ENCODE measurements at places on chromosomes 13 and 19.

DNA sequence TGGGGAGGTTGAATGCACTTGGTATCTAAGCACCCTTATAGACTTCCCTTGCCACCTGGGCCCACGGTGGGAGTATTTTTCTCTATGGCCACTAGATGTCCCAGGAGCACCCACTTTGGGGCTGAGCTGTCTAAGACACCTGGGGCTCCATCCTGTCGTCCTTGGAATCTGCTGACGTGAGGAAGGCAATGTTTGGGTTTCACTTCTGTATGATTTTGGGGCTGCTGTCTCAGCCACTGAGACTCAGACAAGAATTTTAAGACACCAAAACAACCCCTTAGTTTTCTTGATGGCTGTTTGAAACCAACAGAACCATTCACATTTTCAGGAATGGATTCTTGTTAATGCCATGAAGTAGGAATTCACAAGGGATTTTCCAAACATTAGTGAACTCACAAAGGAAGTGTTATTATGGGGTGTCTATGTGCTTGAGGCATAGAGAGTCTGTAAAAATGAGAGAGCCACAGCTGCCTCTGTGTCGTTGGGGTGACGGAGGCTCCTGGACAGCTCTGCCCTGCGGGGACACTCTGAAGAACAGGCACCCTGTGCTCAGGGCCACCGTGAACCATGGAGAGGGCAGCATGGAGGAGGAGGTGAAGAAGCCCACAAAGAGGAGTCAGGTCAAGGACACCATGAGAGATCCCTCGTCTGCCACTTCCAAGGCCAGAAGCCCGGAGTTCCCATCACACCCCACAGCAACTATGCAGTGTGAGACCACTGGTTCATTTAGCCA, 106.8 kb upstream of the SPATA13 start:
- peak; percentile 81 for DNase-seq

DNA sequence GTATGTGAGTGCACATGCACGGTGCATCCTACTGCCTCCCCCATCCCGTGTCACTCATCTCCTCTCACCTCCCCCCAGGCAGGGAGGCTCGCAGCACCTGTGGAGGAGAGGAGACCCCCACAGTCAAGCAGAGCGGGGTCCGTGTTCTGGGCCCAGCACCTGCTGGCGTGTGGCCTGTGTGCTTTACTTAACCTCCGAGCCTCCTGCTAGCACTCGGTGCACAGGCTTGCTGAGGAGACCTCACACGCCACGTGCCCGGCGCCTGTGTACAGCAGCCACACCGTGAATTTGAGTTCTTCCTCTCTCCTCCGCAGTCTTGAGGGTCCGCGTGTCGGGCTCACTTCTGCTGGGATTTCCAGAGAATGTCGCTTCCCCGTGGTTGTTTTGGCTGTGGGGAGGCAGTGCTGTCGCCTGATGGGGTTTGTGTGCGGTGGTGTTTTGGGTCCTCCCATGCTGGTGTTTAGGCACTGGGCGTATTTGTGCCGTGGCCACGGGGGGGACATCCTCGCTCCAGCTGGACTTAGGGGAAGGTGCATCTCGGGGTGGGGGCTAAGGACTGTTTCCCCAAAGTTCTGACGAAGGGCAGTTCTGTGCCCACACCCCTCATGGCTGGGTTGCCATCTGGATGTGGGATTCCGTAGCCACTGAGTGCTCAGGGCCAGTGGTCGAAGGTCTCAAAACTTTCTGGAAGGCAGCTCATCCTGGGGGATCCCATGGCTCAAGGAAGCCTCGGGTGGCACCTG, 34.8 kb upstream of the TMEM255B start:
- DNase-seq, result no peak

- DNase-seq, result no peak
Measured at GRCh38 chr19:23222998-23223652, 27.1 kb downstream of the ZNF724 start.

DNA sequence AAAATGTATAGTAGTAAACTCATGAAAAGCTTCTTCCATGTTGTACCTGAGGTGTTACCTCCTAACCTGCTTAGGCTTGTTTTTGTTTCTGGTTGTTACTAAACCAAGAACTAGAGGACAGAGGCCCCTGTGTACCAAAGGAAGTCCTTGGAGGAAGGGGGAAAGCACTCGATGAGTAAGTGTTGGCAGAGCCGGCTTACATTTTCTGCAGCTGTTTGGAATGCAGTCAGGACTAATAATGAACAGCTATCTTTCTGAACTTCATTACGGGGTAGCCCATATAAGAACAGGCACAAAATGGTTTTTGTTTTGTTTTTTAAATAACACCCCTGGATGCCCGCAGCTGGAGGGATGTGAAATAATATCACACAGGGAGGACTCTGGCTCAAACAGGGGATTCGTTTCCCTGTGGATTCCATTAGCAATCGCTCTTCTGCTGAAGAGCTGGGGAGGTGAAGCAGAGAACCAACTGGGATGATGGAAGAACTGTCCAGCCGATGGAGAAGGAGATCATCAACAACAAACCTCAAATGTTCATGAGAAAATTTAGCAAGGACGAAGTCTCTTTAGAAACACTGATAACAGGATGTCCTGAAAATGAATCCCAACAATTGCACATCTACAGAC, 214.2 kb upstream of the MAB21L1 start:
- DNase-seq, result no peak

GRCh38 chr19:2683430-2684003, 19.0 kb downstream of the GNG7 start:
- DNase-seq, result no peak

- DNase-seq, result no peak
Measured at GRCh38 chr13:30446126-30446500, 19.6 kb downstream of the HMGB1 start.

- DNase-seq, result no peak
Measured at GRCh38 chr13:68064001-68064770, 834.0 kb upstream of the PCDH9 start.

GRCh38 chr13:79919091-79919490, 421.8 kb downstream of the SPRY2 start:
- DNase-seq, result no peak

- no peak for DNase-seq
Measured at GRCh38 chr19:31110336-31110735, 238.9 kb downstream of the TSHZ3 start.

- DNase-seq, result no peak
Measured at GRCh38 chr19:18991006-18991405, 42.3 kb downstream of the SUGP2 start.

DNA sequence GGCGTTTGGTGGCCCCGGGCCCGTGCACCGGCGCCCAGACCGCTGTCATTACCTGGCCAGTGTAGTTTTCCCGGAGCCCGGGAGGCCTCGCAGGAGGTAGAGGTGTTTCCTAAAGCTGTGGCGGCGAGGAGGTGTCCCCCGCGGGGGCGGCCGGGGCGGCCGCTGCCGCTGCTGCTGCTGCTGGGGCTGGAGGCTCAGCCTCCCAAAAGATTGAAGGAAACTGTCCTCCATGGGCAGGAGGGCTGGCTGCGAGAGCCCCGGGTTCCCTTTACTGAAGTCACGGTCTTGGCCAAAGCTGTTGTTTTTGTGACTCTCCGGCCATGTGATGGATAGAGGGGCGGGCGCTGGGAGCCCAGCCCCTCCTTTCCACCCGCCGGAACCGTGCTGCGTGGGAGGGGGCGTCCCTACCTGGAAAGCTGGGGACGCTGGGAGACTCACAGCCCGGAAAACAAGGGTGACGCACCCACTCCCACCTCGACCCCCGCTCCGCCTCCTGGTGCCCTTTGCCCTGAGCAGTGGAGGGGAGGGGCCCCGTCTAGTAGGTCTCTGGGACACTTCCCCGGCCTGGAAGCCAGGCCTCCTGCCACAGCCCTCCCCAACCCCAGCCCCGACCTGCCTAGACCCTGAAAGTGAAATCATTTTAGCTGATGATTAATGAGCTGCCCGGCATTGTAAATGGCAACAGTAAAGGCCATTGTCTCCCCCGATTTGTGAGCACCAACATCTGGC, at the start of gene N4BP2L1:
N4BP2L1 (minus strand) TSS at position 279 of the 729 bp plus-strand sequence; CDS start at position 231, 48 bp downstream.
- no peak for DNase-seq

DNA sequence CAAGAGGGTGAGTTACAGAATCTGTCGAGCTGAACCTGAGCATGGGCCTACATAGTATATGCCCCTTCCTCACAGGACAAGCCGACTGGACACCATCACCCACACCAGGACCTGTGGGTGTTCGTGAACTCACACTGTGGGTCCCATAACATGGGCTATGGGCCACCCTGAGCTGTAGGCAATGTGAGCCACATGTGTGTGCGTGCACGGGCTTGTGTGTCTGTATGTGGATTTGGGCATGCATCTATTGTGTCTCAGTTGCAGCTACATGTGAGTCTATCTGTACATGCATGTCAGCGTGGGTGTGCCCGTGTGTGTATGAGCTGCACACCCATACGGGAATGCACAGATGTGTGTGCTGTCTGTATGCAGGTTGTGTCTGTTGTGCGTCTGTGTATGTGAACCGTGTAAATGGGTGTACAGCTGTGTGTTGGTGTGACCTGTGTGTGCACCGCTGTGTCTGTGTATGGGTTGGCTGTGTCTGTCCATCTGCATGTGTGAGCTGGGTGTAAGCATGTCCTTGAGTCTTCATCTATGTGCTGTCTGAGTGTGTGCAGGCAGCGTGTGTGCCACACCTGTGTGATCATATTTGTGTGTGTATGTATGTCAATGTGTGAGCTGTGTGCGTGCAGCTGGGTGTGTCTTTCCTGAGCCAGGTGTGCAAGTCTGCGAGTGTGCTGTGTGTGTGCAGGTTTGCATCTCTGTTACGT, 1.7 kb downstream of the NOTCH3 start:
- DNase-seq, result no peak

DNA sequence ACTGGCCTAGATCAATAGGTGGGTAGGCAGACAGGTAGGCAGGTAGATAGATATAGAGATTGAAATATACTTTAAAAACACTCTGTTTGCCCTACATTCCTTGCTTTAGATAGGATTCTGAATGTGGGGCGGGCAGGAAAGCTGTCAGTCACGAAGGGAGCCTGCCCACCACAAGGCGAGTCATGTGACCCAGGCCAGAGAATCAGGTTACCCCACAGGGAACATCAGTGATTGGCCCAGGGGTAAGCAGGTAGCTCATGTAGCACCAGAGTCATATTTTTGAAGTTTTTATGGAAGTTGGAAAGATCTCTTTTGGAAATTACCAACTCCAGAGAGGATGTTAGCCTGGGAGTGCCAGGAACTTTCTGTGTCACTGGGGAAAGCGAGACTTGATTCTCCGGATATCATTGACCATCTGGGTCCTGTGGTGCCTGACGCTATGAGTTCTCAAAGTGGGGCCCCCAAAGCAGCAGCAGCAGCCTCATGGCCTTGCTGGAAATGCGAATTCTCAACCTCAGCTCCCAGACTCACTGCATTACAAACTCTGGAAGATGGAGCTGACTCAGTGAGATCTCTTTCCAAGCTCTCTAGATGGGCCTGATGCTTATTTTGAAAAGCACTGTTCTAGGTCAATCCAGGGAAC, 60.3 kb downstream of the IRS2 start:
- no peak for DNase-seq

GRCh38 chr19:8329996-8330395, 8.7 kb downstream of the RPS28 start:
- DNase-seq, result no peak

DNA sequence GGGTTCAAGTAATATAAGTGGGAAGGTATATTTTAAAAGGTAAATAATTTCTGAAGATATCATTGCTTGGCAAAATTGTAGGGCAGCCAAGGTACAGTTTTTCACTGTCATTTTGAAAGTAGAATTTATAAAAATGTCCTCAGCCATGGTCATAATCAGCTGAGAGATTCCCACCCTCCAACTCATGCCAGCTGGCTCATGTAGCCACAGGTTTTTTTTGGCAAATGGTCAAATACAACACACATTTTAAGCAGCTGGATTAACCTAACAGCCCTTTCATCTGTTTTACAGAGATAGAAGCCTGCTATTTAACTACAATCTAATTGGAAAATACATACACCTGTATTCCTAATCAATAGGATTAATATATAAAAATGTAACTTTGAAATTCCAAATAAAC, 619.2 kb upstream of the SGCG start:
- no peak for DNase-seq

GRCh38 chr13:97561182-97561581, 127.2 kb downstream of the RAP2A start:
- DNase-seq, result no peak

DNA sequence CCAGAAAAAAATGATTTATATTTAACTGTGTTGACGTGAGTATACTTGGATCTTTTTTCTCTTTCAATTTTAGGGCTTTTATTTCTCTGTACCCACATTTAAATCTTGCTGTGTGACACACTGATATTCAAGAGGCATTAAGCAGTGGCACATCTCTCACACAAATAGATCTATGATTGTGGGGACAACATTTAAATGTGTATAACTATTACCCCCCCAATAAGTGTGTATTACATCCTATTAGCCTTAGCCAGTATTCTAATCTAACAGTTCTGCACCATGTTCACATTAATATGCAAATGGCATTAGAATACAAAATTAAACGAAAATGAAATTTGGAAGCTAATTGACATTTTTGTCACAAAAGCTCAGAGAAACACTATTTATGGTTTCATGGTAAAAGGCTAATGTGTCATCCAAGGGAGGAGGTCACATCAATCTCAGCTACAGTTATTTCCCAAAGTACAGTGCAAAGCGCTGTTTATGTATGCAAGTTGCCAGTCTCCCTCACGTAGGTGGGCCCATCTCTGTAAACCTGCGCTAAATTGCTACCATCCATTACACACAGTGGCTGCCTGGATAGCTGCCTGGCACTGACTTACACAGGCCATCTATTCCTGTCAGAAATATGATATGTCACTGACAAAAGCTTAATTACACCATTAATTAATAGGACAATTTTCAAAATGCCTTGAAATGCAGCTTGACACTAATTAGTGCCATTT, 984.7 kb upstream of the PCDH9 start:
- no peak for DNase-seq

- DNase-seq, result no peak
Measured at GRCh38 chr19:38717051-38717450, 27.2 kb downstream of the CAPN12 start.

DNA sequence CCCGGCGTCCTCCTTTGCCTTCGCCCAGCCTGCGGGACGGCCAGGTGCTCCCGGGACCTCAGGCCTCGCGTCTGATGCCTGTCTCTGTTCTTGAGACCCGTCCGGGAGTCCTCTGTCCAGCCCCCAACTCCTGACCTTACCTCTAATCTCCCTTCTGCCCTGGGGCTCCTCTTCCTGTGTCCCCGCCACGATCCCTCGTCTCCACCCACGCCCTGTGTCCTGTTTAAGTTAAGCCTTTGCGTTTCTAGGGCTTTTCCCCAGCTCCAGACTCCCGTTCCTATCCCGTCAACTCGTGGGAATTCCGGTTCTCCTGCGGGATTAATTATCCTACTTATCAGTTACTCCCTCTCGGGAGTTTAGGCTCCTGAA, 686 bp downstream of the LENG8 start:
- DNase-seq, result no peak

GRCh38 chr19:29704562-29705558, 10.2 kb downstream of the C19orf12 start:
- no peak for DNase-seq

DNA sequence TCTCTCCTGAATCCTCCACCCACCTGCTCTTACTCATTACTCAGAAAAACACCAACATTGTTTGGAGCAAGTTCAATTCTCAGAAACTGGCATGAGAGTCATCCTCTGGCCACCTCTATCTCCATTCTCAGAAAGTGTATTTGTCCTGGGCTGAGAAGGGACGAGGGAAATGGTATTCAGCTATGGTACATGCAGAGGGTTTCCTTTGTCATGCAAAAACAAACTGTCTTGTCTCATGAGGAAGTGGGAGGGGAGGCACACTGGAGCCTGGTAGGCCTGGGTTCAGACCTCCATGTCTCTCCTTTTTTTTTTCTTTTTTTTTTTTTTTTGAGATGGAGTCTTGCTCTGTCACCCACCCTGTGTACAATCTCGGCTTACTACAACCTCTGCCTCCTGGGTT, 31.9 kb upstream of the LILRA2 start:
- DNase-seq, result no peak
